ENCODE measurements at places on chromosomes 11 and 22.
A peak's percentile ranks its signal among the peaks of the same experiment; 100 is the strongest.

- no peak for DNase-seq
Measured at GRCh38 chr11:44367452-44367851, 57.5 kb upstream of the ALX4 start.

- no peak for DNase-seq
Measured at GRCh38 chr11:33721984-33722383, 14.2 kb downstream of the CD59 start.

- DNase-seq = no peak
Measured at GRCh38 chr11:95093548-95093947, 3.9 kb downstream of the ENDOD1 start.

DNA sequence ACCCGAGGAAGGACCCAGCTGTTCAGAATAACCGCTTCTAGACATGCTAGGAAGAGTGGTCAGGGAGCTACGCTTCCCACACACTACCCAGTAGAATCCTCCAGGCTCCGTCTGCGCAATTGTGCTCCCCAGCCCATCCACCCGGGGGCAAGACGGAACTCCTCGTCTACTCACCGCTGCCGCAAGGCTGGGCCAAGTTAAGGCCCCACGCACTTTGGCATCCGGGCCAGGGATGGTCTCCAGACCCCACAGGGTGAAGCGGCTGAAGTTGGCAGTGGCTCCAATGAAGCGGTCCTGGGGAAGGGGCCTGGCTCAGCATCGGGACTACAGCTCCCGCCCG, 757 bp downstream of the RNASEH2C start:
- no peak for DNase-seq

GRCh38 chr11:57982776-57983175, 40.9 kb upstream of the OR9Q1 start:
- no peak for DNase-seq

GRCh38 chr11:126341760-126342161, 13.7 kb upstream of the ST3GAL4 start:
- no peak for DNase-seq

DNA sequence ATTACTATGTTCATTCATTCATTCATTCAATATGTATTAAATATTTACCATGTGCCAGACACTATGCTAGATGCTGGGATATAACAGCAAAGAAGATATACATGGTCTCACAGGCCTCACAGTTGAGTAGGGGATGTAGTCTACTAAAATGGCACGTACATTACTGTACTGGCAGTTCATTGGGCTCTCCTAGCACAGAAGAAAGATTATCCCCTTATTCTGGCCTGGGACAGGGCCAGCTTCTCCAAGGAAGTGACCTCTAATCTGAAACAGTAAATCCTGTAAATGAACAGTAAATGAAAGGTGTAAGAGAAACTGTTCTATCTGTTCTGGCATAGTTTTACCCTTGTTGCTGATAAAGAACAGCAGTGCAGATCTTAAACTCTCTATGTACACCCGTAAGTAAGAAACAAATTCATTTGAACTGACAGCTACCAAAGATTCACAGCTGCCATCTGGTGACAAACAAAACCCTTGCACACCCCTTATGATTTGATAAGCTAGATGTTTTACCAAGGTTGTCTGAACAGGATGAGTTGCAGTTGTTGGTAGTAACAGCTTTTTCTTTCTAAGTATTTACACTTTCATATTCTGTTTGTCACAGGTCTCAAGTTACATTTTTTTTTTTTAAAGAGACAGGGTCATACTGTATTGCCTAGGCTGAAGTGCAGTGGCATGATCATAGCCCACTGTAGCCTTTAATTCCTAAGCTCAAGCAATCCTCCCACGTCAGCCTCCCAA, 263.1 kb downstream of the TMEM135 start:
- DNase-seq = no peak

DNA sequence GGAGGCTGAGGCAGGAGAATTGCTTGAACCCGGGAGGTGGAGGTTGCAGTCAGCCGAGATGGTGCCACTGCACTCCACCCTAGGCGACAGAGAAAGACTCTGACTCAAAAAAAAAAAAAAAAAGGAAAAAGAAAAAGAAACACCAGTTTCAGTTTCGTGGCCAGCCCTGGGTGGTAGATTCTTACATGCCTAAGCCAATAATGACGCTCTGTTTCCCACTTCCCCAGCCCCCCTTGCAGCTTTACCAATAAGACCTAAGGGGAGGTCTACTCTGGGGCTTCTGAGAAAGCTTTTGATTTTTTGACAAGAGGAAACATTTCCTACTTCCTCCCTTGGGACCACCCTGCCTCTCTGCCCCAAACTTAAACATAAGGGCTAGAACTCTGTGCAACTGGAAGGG, 30.0 kb upstream of the PTPRJ start:
- peak; percentile 62 for DNase-seq

DNA sequence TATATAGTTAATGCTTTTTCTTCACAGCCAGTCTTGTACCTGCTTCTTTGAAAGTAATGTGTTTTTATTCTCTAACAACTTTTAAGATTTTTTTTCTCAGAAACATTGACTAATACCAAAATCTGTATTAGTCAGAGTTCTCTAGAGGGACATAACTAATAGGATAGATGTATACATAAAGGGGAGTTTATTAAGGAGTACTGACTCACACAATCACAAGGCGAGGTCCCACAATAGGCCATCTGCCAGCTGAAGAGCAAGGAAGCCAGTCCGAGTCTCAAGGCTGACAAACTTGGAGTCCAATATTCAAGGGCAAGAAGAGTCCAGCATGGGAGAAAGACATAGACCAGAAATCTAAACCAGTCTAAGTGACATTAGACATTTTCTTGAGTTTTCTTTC, 140.0 kb downstream of the RAB38 start:
- no peak for DNase-seq

DNA sequence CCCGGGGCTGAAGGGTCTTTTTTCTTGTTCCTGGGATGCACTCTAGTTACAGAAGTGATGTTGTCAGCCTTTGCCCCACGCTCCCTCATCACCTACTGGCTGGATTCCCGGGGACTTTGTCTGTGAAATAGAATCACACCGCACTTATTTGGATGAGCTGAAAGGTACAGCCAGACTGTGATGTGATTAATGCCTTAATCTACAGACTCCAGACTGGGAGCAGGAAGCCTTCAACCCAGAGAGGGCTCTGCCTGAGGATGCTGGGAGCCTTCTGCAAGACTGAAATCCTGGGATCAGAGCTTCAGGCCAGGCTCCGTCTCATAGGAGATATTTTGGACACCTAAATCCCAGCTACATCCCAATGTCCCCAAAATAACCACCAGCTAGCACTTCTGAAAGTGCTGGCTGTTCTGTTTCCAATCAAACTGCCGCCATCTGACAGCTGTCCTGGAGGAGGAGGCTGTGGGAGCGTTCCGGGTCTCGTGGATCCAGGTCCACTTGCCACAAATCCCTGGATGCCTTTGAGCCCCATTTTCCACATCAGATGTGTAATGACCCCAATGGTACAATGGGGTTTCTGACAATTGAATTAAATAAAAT, 688.5 kb downstream of the TBC1D22A start:
- no peak for DNase-seq

DNA sequence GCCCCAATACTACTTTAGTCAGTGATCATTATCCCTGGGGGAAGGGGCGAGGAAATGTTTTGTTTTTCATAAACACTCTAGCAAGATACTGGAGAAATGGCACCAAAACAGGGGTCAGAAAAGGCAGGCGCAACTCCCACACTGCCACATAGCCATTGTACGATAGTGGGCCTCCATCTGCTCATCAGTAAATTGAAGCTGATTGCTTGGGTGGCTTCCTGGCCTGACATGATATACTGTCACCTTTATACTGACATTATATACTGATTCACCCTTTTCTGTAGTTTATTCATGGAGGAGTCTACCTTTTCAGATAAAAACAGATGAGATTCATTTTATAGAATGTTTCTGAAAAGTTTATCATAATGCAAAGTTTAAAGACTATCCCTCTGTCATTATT, 51.6 kb upstream of the CCDC34 start:
- DNase-seq = no peak

DNA sequence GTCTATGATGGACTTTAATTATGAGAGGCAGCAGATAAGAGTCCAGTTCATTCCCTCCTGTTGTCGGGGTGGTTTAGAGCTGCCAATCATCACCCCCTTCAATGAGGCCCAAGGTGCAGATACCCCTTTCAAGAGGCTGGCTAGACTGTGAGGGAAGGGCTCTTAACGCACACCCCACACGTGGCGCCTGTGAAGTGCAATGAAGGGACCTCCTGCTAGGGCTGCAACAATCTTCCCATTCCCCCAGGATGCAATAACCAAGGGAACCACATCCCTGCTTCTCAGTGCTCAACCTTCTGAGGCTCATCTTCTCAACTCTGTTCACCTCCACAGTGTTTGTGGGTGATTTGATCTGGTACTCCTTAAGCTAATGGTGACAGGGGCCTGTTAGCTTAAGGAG, 19.0 kb downstream of the TENM4 start:
- no peak for DNase-seq

GRCh38 chr11:17810746-17811145, 76.2 kb downstream of the KCNC1 start:
- DNase-seq = no peak

- DNase-seq = no peak
Measured at GRCh38 chr11:12210200-12210599, 99.8 kb downstream of the MICAL2 start.

DNA sequence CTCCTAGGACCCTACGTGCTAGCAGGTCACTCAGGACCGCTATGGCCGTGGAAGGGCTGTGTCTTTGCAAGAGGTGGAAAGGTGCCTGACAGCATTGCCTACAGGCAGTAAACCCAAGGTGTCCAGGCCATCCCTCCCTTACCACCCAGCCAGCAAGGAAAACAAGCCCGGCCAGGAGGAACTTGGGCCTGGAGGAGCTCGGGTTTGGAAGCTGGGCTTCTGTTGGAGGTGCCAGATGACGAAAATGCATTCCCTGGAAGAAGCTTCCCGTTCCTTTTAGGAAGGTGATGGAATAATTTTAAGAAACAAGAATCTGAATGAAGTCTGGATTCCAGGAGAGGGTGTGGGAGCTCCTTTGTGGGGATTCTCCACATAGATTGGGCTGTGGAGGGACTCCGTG, 23.6 kb downstream of the FBLN1 start:
- no peak for DNase-seq

- DNase-seq = no peak
Measured at GRCh38 chr11:113528982-113529381, 53.8 kb upstream of the DRD2 start.

GRCh38 chr22:41092847-41093411, 537 bp downstream of the EP300 start:
- no peak for DNase-seq

Data from activated T-helper 2 cell treated with anti-CD3 and anti-CD28 coated beads, Interferon-gamma antibody, Interleukin-2, Interleukin-4, amounts not matched to agents 10 μg/mL and 5 μg/mL and 100 μg/mL, durations not matched to agents 14 hours and 24 hours and 36 hours (primary cell).